C1 segment of cervical spinal cord (tissue), 14 donors: ENCODE measurements at places on chromosomes 2 and 18.

GRCh38 chr2:98374286-98374685, 28.0 kb downstream of the CNGA3 start:
- no peak for DNase-seq

GRCh38 chr2:210642333-210642732, 85.9 kb downstream of the CPS1 start:
- DNase-seq, result no peak

DNA sequence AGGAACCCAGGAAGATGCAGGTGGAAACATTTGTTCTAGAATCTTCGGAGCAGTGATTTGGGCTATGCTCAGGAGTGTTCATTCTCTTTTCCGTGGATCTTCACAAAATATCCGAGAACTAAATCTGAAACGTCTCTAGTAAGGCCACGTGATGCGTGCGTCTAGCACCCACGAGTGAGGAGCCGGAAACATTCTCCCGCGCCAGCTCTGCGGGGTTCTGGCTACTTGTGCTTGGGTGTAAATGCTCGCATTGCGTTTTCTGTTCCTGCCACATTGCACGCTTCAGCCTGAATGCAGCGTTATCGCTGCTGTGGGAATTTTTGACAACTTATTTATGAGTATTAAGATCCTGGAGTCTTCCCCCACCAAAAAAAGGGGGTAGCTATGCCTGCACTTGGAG, 71.4 kb downstream of the KLHL29 start:
- DNase-seq, result no peak

GRCh38 chr18:49212819-49213218, 247.6 kb downstream of the DYM start:
- no peak for DNase-seq

GRCh38 chr18:45723567-45724355, at the start of gene SLC14A1:
TSS of gene SLC14A1 (plus strand) at chr18:45724181. CDS start at chr18:45730321, 6,140 bp downstream.
- DNase-seq, result peak; percentile 16

GRCh38 chr2:241522477-241522876, 14.1 kb upstream of the STK25 start:
- DNase-seq, result no peak

DNA sequence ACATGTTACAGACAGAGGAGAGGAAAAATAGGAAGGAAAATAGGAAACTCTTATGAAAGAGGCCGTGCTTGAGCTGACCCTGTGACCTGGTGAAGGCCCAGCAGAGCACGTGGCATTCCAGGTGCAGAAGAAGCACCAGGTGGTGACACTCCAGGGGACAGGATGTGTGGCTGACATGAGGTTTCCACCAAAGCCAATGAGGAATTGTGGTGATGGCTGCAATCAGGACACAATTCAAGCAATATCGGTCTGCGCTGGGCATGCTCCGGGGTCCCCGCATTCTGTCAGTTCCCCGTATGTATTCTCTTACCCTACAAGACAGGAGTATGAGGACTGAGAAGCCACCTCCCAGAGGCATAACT, 504.2 kb downstream of the EIPR1 start:
- DNase-seq, result no peak

DNA sequence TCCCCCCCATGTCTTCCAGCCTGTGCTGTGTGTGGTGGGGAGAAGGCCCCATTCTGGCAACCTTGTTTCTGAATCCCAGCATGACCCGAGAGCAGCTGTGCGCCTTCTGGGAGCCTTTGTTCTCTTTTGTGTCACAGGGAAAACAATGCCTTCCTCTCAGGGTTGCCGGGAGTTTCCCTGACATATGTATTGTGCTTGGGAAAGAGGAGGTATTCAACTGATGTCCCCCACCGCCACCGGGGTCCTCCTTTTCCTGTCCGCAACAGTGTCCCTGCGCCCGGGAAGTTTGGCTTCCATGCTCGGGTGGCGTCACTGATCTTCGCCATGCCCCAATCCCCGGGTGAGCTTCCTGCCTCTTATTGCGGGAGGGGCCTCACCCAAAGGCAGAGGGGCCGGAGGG, 77.5 kb upstream of the ASB18 start:
- no peak for DNase-seq

DNA sequence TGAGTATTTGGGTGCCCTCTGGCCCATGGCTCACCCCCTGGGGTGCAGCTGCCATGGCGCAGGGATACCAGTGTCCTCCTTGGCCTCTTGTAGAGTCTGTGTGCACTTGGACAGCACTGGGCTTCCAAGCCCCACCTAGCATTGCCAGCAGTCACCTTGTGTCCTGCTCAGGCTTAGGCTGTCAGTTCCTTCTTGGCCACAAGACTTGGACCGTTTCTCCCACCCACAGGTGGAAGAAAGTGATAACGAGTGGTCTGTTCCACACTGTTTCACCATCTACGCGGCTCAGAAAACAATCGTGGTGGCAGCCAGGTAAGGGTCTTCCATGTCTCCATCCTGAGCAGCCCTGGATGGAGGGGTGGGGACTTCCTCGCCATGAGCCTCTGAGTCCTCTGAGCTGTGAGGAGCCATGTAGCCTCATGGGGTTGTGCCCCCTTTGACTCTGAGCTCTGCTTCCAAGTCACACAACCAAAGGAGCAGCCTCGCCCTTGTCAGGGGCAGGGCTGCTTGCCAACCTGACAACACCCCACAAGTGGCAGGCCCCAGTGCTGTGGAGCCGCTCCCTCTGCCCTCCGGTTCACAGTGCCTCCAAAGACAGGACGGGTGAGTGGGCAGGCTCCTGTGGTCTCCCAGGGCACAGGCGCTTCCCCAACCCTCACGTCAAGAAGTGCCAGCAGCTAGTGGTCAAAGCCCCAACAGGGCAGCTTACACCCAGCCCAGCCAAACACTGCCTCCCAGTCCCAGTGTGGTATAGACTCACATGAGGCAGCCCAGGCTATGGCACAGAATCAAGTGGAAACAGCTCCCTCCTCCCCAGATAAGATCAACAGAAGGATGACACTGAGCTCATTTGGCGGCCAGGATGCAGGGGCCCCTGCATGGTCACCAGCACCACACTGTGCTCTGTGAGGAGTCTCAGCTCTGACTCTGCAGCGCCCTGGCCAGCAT, 18.4 kb downstream of the STK25 start:
- no peak for DNase-seq

DNA sequence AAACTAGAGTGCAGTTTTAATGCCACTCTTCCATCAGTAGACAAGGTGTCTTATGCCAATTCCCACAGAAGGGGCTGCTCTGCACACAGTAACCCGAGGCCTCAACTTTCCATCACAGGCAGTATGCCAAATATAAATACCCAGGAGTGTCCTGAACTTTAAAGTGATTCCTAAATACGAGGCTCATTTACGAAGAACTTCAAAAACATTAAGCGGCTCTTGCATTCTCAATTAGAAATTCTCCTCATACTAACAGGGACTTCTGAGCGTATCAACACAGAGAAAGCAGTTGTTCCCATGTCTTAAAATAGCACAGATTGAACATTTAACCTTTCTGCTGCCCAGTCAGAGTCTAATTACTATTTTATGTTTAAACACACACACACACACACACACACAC, 638.6 kb downstream of the ERBB4 start:
- no peak for DNase-seq

DNA sequence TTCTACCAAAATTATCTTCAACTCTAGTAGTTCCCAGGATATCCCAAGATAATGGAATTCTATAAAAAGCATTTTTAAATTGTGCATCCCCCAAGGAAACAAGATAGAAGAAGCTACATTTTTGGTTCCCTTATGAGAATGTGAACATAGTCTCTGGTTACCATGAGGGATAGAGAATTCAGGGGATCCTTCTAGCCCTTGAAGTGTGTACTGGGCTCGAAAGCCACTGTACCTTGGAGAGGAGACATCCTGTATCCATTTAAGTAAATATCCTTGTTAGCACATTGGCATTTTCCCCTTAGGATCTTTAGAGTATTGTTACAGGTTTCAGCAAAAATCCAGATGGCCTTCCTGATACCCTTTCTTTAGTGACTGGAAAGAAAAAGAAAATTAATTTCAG, 228.5 kb downstream of the RTP5 start:
- no peak for DNase-seq

DNA sequence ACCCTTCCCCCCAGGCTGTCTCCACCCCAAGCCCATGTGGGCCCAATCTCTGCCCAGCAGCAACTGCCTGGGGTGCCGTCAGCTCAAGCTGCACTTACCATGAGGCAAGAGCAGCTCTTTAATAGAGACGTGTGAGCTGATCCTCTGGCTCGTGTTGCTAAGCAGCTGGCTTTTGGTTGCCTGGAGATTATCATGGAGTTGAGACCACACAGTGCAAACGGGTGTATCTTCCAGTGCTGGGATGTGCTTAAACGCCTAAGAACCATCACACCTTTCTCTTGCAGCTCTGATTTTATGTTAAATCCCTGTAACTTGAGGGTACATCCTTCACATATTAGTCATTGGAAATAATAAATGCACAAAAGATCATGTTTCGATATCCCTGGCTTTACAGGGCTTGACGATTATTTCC, 271.1 kb downstream of the PRKCE start:
- no peak for DNase-seq

- no peak for DNase-seq
Measured at GRCh38 chr18:10661317-10661716, 135.5 kb downstream of the NAPG start.

GRCh38 chr2:26174691-26175465, 2.0 kb downstream of the GAREM2 start:
- no peak for DNase-seq

GRCh38 chr2:144479659-144480058, 40.3 kb downstream of the ZEB2 start:
- DNase-seq, result no peak

- no peak for DNase-seq
Measured at GRCh38 chr2:235537587-235537986, 43.7 kb downstream of the AGAP1 start.

- no peak for DNase-seq
Measured at GRCh38 chr18:61323951-61324350, 9.3 kb upstream of the CDH20 start.

DNA sequence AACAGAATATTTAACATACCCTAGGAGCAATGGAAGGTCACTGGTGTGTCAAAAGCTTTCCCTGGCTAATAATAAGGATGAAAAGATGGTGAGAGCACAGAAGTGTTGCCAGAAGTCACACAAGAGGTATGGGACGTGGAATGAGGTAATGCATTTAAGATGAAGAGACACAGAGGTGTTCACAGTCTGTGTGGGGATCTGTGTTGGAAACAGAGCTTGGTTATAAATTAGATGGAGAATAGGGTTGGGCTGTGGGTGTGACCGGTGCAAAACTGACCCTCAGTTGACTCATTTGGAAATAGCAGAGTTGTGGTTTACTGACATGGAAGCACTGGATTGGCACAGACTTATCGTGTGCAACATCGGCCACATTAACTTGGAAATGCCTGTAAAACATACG, 372.5 kb downstream of the SATB2 start:
- DNase-seq, result no peak

- no peak for DNase-seq
Measured at GRCh38 chr2:120319686-120320317, 26.1 kb upstream of the INHBB start.

DNA sequence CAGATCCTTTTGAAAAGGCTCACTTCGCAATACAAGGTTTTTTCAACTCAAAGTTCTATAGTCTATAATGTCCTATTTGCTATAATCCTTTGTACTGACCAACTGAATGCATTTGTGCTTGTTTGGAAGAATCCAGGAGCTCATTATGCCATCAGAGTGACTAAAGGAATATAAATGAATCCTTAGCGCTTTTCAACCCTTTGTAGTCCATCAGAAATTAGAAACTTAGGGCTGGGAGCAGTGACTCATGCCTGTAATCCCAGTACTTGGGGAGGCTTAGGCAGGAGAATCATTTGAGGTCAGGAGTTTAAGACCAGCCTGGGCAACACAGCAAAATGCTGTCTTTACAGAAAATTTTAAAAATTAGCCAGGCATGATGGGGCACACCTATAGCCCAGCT, 330.2 kb upstream of the CHAC2 start:
- no peak for DNase-seq

DNA sequence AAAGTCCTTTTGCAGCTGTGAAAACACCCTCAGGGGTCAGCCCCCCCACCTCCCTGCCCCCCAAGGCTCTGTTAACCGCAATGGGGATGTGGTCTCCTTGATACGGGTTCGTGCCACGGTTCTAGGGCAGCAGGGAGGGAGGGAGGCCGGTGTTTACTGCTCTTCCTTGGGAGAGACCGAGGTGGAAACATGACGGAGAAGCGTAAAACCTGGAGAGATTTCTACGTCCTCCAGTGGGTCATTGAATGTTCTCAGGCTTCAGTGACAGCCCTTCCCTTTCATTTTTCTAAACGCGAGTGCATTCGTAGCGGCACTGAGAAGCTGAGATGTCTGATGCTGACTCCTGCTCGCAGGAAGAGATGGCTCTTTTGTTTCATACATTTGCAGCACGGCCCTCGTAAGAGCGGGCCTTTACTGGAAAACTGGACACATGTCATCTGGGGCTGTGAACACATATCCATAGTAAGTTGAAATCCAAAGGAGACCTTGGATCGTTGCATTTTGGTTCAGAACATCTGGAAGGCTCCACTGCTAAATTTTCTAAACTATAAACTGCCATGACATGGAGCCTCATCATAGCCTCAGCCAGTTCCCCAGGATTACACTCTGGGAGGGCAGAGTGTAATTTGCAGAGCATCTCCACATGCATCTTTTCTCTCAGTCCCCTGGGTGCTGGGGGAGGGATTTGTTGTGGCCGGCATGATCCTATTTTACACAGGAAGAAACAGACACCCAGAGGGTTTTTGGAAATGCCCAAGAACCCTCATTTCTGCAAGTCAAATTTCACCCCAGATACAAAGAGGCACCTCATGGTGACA, 40.6 kb upstream of the HDAC4 start:
- peak; percentile 80 for DNase-seq

DNA sequence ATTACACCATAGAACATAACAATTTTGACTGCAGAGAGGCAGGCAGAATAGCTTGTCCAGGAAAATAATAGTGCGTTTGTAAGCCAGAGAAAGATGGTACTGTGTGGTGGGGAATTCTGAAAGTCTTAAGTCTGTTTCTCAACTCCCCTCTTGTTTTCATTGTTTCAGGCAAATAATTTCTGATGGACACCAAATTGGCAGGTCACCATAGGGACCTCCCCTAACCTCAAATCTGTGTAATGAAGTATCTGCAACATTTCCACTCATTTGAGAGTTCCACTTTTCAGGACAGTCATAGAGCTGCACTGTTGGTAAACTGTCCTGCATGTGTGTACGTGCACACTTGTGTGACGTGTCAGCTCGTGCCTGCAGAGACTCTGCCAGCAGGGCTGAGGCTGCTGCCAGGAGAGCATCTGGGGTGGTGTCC, 195.6 kb downstream of the AGAP1 start:
- DNase-seq, result peak; percentile 16

GRCh38 chr2:220347626-220348025, 720.2 kb downstream of the SLC4A3 start:
- DNase-seq, result no peak
